Large intestine (tissue), 12 donors: ENCODE measurements at places on chromosomes 7 and 10. TPM values are rescaled to one million over a fixed set of nuclear protein-coding genes. Genes with fewer than 3 reads are reported as not detected.

DNA sequence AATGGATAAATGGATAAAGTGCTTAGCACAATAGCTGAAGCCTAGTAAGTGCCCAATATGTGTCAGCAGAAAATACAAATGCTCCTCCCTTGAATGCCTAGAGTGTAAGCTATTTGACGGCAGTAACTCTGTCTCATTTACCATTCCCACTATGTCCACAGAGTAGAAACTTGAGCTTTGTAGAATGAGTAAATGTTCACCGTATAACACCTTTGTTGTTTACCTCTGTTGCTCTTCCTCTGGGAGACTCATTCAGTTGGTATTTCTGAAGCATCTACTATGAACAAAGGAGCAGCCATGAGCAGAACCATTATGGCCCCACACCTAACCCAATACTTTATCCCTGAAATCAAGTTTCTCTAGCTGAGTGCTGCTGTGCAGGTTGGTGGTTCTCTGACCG lies 8.4 kb upstream of the SLC16A12 start:
- no peak for DNase-seq
- no peaks in the 10 kb centered on the region for H3K4me1 ChIP-seq
- H3K4me3 ChIP-seq, result no peak overlapping the region
- peaks cover 2% of the 10 kb centered on the region for H3K27me3 ChIP-seq

DNA sequence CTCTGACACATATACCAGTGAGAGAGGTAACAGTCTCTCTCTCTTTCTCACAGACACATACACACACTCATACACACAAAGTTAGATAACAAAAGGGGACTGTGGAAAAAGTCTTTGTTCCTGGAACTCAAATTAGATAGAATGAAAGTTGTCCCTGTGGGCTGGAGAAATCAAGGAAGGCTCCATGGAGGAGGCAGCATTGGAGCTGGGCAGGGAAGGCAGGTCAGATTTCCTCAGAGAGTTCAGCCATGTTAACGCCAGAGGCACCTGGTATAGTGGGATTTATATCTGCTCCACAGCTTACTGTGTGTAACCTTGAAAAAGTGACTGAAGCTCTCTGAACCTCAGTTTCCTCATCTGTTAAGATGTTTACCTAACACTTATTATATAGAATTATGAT lies 38.7 kb downstream of the LDB3 start:
- no peak for DNase-seq
- H3K4me3 ChIP-seq, result no peak overlapping the region
- H3K27ac ChIP-seq, result no peak overlapping the region
- peaks cover 3% of the 10 kb centered on the region for H3K4me1 ChIP-seq

- no peak overlapping the region for H3K27ac ChIP-seq
- no peaks in the 10 kb centered on the region for H3K4me1 ChIP-seq
- no peak overlapping the region for H3K4me3 ChIP-seq
Observed at GRCh38 chr10:1287971-1288401, 231.8 kb downstream of the WDR37 start.

DNA sequence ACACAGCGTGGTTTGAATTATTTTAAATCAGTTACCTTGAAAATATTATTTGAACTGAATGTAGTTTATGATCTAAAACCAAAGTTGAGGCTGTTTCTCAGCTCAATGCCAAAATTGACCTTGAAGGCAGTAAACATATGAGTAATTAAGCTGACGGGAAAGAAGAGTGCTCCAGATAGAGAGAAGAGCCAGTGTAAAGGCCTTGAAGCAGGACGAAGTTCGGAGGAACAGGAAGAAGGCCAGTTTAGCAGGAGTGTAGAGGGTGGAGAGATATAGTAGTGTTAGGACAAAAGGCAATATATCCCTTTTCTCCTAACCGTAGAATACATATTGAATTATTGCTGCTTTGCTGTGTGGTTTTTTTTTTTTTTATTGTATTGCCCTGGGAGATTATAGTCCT lies 63.2 kb downstream of the CYP51A1 start:
- peaks cover 4% of the 10 kb centered on the region for H3K4me1 ChIP-seq
- peak overlapping the region; percentile 71 for H3K27ac ChIP-seq
- peaks cover 29% of the 10 kb centered on the region for H3K36me3 ChIP-seq
- no peaks in the 10 kb centered on the region for H3K27me3 ChIP-seq
- DNase-seq, result peak; percentile 58
- no peak overlapping the region for H3K4me3 ChIP-seq

DNA sequence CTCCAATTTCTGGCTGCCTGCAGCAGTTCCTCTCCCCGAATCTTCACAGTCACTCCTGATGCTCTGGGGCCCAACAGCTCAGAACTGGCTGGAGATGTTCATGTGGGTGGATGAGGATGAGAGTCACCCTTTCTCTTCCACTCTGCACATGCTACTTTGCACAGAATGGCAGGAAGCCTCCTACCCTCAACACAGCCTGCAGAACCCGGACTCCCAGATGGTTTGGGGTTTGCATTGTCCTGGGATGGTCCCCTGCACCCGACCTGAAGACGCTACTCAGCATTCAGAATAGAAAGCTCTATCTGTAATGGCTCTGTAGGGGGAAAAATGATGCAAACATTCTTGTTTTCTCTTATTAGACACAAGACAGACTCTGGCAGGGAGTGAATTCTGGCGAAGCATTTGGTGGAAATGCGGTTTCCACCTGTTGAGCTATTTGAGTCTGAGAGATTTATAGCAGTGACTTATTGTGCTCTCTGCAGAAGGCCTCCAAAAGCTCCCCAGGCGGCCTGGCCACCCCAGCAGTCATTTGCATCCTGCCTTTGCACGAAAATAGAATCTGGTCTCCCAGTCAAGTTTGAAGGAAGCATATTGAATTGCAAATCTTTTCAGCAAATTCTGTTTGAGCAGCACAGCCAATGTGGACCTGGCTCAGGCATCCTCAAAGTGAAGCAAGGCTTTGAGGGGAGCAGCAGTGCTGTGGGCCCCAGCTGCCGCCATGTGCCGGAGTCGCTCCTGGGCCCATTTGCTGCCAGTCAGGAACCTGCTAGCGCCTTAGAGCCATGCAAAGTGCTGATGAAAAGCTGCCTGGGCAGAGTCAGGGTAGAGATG lies 309.3 kb downstream of the TCERG1L start:
- no peaks in the 10 kb centered on the region for H3K4me1 ChIP-seq
- H3K27ac ChIP-seq, result no peak overlapping the region

DNA sequence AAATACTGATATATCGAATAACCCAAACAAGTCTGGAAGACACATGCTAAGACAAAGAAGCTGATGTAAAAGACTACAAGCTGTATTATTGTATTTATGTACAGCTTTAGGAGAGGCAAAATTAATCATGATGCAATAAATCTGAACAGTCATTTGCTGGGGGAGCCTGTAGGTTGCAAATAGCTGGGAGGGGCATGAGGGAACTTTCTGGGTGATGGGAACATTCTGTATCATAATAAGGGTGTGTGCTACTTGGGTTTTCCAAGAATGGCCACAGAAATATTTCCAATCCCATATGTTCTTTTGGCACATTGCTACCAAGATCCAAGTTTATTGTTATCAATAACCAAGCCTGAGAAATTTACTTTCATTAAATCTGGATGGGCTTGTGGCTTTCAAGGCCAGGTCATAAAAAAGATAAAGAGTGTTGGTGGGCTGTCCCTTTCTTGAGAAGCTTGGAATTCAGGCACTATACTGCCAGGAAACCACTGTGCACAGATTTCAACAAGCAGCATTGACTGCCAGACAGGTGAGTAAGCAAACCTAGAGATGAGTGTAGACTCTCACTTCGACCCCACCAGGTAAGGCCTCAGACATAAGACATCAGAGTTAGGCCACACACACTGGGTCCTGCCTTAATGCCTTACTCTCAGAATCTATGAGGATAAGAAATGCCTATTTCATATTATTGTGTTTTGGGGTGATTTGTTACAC lies 629.7 kb upstream of the FZD8 start:
- H3K36me3 ChIP-seq, result no peaks in the 10 kb centered on the region
- no peak overlapping the region for H3K27ac ChIP-seq
- H3K27me3 ChIP-seq, result no peaks in the 10 kb centered on the region
- DNase-seq, result no peak
- no peak overlapping the region for H3K4me3 ChIP-seq

LBX1 gene
- polyA plus RNA-seq, result 0.03 TPM

LIPJ gene
- 0.10 TPM for polyA plus RNA-seq

CYREN gene
- 33.4 TPM for polyA plus RNA-seq

LRRD1 gene
- 0.19 TPM for polyA plus RNA-seq
